Activated CD8-positive, alpha-beta memory T cell treated with anti-CD3 and anti-CD28 coated beads for 1 hour (primary cell): ENCODE measurements at places on chromosomes 7 and 10.

- DNase-seq: no peak
These were observed 131.9 kb downstream of the SRPK2 start for GRCh38 chr7:105256761-105257231.

GRCh38 chr7:113263749-113264148 lies 145.4 kb upstream of the SMIM30 start:
- DNase-seq: no peak

GRCh38 chr7:154627646-154628290 lies 375.2 kb downstream of the PAXIP1 start:
- DNase-seq: no peak

GRCh38 chr7:152860310-152860709 lies 100.8 kb downstream of the ACTR3B start:
- DNase-seq: no peak

GRCh38 chr7:157366722-157367121 lies 29.9 kb downstream of the DNAJB6 start:
- no peak for DNase-seq

- no peak for DNase-seq
These were observed 677 bp downstream of the SKAP2 start for GRCh38 chr7:26863518-26864308.

DNA sequence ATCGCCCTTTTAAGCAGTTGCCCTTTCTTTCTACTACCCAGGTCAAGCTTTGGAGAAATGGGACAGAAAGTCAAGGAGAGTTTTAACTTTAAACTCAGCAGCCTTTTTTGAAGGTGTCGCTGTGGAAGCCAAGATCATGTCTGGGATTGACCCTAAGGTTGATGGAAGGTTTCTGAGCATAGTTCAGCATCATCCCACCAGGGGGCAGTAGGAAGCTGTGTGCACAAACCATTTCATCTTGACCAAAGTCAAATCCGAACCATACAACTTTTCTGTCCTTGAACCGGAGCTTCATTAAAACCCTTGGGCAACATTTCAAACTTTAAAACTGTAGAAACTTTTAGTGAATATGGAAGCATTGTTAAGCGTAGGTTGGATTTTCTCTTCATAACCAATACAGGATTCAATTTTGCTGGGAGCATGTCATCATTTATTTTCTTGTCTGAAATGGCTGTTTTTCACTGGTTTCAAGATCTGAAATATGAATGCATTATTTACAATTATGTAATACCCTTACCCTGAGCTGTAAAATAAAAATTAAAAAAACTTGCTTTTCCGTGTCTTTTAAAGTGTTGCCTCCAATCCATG lies 214.4 kb upstream of the KIAA1217 start:
- DNase-seq: no peak
